Posterior cingulate gyrus (tissue), 11 donors: ENCODE measurements at places on chromosomes 5 and 9.
A peak's percentile ranks its signal among the peaks of the same experiment; 100 is the strongest.

DNA sequence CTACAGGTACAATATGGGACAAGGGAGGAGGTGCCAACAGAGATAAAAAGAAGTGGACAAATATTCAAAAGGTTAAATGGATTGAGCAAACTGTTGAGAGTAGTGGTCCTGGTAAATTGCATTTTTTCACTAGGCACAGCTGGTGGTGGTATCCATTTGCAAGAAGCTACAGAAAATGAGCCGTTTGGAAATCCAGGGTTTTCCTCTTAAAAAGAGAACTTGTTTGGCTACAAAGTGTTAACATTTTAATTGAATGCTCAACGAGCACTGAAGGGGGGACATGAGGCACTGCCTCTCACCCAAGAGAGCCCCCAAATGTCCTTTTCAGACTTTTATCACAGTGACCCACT, 491 bp upstream of the ZCCHC9 start:
- DNase-seq: no peak

- peak; percentile 4 for DNase-seq
Measured at GRCh38 chr9:137631345-137632229, 12.8 kb downstream of the EHMT1 start.

- no peak for DNase-seq
Measured at GRCh38 chr5:92519811-92520632, 1061.0 kb downstream of the NR2F1-AS1 start.

GRCh38 chr5:16866795-16867576, 69.1 kb downstream of the MYO10 start:
- DNase-seq: no peak

- DNase-seq: no peak
Measured at GRCh38 chr9:22204240-22204639, 195.1 kb upstream of the CDKN2B start.

- DNase-seq: peak; percentile 57
Measured at GRCh38 chr9:131799177-131799823, 59.4 kb upstream of the RAPGEF1 start.

DNA sequence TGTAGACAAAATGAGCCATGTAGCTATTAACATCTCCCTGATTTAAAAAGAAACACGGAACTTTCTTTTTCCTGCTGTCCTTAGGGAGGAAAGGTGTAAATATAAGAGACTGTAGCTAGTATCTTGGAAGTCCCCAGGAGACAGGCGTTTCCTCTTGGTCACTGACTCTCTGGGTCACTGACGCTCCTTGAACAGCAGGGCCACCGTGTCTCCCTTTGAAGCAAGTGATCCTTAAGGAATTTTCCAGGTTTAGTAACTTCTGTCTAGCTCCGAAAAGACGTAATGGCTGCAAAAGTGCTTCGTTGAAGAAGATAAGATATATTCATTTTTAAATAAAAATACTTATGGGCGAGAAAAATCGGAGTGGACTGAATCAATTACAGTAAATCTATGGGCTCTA, 745 bp upstream of the CLTA start:
- no peak for DNase-seq

DNA sequence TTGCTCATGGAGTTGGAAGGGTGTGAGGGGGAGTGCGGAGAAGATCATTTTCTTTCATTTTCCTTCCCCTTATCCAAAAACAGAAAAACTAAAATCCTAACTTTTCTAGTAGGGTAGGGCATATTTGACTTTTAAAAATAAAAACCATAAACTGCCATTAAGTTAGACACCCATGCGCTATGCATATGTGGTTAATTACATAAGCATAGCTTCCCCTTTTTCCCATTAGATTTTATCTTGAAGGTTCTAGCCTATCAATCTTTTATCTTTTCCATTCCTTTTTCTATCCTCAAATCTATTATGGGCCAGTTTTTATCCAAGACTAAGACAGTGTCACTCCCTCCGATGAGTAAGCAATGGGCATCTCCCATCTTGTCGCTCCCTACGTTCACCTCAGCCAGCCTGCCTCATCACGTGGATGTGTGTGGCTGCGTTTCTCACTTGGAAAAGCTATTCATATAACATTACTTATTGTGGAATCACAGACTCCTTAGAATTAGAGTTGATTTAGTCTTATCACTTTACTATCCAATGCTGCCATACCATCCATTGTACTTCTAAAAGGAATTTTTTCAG, 49.2 kb downstream of the PCSK5 start:
- DNase-seq: no peak

DNA sequence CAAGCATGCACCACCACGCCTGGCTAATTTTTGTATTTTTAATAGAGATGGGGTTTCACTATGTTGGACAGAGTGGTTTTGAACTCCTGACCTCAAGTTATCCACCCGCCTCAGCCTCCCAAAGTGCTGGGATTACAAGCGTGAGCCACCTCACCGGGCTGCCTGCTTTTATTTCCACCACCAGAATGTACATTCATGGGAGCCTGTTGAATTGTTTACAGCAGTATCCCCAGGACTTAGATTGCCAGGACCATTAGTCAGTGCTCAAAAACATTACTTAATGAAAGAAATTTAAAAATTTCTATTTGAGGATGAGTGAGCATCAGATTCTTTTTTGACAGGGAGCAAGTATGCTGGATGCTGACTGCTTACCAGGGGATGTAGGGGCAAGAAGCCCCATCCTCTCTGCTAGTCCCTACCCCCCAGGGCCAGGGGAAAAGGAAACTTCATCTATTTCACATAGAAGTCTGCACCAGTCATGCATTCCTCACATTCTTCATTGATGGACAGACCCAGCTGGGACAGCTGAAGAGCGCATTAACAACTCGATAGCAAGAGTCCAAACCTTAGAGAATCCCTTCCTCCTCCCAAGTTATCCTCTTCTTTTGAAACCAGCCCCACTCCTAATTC, 10.3 kb upstream of the RGMB start:
- DNase-seq: no peak

DNA sequence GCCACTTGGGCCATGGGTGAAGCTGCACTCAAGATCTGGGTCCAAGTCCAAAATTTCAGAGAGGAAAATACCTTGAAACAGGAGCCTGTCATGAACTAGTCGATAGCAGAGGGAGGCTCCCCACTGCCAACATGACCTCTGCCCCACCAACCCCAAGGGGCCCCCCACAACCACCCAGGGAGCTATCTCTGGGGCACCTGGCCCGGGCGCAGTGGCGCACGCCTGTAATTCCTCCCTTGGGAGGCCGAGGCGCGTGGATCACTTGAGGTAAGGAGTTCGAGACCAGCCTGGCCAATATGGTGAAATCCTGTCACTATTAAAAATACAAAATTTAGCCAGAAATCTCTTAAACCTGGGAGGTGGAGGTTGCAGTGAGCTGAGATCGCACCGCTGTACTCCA, 20.1 kb upstream of the HMCN2 start:
- no peak for DNase-seq

DNA sequence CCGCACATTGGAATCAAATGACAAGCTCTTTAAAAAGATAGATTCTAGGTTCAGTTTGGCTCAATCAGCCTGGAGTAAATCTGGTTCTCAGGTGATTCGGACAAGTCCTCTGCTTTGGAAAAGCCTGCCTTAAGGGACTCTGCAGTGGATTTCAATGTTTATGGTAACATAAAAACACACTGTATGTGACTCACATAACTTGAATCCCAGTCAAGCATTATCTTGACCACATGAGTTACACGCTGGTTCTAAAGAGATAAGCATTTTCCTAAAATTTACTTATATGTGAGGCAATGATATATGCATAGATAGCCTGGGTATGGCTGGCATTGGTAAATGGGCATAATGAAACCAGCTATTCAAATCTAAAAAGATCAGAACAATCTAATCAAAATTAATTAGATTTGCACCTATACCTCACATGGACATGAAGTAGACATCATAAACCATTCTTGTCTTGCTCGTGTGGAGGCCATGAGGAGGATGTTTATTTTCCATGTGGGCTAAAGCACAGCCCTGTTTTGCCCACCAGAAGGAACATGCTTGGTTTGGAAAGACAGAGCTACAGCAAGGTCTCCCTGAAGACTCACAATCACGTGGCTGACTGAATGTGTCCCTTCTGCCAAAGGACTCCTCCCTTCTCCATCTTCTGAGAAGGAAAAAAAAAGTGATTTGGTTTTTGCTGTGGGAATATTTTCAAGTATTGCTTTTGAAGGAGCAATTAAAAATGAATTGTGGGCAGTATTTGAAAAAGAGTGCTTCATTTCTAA, 351.7 kb downstream of the DIRAS2 start:
- DNase-seq: no peak

DNA sequence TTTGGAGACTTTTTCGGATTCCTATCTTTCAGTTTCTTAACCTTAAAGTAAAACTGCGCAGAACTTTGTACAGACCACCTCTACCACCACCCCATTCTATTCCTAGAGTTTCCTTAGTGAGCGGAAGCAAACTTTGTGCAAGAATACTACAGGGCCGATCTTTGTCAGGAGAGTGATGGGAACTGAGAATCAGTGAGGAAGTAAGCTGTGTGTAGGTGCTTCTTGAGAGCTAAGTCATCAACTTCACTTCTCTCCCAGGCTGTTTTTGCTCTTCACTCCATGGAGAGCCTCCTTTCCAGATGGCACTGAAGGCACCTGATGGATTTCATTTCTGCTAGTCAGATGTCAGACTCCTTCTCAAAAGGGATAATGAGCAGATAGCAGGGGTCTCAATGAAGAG, 127.3 kb downstream of the SPATA31D1 start:
- no peak for DNase-seq

- no peak for DNase-seq
Measured at GRCh38 chr9:130209422-130209821, 37.2 kb downstream of the NCS1 start.

- DNase-seq: no peak
Measured at GRCh38 chr5:32767948-32768467, 56.9 kb downstream of the NPR3 start.

DNA sequence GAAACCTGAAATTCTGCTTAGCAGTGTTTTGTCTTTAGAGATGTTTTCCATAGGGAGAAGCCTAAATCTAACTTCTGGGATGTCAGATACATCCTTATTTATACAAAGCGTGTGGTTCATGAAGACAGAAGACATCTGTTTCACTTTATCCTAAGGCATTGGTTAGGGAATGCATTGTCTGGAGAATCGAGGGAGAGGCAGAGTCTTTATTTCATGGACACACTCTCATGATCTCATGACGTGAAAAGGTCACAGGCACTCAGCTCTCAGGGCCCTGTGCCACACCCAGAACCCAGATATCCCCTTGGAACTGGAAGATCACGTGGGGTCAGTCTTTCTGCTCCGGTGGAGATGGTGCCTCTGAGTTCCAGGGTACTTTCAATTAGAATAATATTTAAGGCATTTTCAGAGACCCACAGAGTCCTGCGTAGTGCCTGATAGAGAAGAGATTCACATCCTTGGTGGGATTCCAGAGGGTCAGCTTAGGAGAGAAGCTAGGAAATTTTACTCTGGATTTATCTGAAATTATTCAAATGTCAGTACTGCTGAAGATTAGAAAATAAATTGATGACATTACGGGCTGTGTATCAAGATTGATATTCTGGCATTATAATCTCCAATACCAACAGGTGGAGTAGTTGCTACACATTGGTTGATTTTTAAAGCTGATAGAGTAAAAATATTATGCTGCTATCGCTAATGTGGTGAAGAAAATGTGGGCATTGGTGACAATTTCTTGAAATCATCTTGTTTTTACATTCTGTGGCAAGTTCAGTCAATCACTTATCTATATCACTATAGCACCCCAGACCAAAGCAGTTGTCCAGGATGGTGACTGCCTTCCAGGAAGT, 378.3 kb downstream of the MTRR start:
- DNase-seq: no peak

DNA sequence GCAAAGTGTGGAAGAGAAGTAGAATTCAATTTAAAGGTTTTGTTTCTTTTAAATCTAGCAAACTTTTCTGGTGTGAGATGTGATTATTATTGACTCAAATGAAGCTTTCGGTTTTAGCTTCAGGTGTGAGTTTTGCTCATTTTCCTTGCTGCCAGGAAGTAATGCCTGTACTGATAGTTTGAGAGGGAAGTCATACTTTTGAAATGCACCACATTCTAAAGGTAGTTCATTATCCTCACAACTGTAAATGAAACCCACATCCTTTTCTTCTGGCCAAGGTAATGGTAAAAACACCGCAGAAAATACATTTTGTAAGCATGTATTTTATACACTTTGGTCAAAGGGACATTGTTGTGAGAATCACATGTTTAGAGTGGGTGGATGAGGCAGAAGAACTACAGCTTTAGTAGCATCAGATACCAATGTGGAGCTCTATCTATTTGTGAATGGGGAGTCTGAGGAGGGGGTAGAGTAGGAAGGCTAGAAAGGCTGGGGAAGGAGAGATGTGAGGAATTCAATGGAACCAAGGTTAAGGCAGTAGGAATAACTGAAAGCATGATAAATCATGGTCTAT, 167.0 kb upstream of the CDKN2B start:
- no peak for DNase-seq

- peak; percentile 60 for DNase-seq
Measured at GRCh38 chr9:129231022-129231739, 53.1 kb upstream of the IER5L start.

GRCh38 chr9:19102181-19102630, 498 bp downstream of the HAUS6 start:
- no peak for DNase-seq

DNA sequence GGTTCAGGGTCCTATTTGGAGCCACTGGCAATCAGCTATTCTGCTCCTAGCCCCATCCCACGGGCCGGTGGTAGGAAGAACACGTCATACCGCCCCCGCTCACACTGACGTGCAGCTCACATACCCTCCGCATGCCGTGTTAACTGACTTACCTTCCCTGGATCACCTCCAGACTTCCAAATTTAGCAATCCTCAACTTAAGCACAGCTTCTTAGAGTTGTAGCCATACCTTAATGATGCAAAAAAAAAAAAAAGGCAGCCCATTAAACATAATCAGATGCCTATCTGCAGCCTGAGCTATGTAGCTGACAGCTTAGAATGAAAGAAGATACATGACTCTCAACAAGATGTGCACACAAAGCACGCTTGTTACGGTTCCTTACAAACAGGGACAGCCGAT, 93.0 kb downstream of the IRX2 start:
- no peak for DNase-seq

DNA sequence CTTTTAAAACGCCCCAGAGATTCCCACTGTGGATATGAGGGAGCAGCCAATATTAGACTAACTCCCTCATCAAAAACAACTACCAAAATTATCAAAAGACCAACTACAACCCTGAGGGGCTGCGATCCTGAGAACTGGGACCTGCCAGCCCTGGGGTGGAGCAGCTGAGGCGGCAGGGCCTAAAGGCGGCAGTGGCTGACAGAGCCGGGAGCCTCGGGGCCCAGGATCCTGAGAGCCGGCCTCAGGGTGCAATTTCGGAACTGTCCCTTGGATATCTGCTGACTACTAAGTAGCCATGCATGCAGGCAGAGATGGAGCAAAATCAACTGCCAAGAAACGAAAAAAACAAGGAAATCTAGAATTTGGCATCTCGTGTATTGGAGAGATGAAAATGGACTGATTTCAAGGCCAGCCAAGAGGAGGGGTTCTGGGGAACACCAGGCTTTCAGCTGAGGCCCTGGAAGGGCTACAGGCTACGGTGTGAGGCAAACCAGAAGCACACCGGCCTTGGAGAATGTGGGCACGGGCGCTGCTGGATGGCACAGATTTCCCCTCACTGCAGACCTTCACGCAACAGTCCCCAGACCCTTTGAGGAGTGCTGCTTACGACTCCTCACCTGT, 63.6 kb upstream of the UBAC1 start:
- DNase-seq: peak; percentile 13
